ENCODE measurements at places on chromosomes 5 and 9.

GRCh38 chr5:116571568-116572349 is 2.9 kb downstream of the SEMA6A start:
- no peak for DNase-seq

GRCh38 chr5:157677931-157678330 is 6.6 kb downstream of the C5orf52 start:
- DNase-seq = no peak

DNA sequence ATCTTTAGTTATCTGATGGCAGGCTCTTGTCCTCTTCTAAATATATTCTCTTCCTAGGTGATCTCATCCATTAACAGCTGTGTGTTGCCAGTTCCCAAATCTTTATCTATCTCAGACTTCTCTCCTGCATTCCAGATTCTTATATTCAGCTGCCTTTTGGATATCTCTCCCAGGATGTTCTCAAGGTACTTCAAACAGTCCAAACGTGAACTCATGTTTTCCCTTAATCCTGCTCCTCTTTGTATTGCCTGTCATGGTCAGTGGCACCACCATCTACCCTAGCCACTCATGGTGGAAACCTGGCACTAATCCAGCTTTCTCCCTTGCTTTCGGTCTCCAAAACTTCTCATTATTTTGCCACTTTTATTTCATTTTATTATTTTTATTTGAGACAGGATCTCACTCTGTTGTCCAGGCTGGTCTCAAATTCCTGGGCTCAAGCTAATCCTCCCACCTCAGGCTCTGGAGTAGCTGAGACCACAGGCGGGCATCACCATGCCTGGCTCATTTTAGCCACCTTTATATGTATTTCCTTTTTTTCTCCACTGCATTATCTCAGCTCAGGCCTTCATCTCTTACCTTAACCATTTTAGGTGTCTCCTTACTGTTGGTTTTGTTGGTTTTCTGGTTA is 3.8 kb downstream of the ZFYVE16 start:
- DNase-seq = no peak

DNA sequence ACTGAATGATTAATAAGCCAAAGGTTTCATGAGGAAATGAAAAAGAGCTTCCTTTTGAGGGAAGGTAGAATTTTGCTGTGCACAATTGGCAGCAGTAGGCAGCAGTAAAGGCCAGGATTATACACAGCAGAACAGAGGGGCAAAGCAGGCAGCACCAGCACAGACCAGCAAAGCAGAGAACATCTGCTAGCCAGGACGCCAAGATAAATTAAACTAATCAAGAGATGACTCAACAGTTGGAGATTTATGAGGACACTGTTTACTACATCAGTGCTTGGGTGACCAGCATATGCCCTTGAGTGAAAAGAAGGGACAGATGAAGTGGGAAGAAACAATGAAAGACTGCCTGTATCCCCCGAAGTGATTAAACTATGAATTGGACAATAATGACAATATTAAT is 871.4 kb upstream of the CDH10 start:
- no peak for DNase-seq

- peak; percentile 40 for DNase-seq
These were observed 125.2 kb downstream of the GPBP1 start for GRCh38 chr5:57298985-57299491.

DNA sequence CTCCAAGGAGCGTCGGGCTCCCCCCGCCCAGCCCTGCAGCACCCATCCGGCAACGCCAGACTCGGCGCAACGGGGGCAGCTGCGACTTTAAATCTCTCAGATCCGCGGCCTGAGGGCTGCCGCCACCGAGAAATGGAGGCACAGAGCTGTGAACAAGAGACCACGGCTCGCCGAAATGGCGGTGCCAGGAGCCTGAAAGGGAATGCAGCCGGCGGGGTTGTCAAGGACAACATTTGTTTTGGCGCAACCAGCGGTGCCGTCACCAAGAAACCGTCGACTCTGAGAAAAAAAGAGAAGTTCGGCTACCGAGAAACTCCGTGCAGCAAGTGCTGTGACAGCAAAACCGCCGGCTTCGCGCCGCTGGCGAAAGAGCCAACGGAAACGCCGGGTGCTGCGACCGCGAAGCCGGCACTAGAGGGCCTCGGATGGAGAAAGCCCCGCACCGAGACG is 2.1 kb upstream of the ANXA2R start:
- DNase-seq = peak; percentile 86

DNA sequence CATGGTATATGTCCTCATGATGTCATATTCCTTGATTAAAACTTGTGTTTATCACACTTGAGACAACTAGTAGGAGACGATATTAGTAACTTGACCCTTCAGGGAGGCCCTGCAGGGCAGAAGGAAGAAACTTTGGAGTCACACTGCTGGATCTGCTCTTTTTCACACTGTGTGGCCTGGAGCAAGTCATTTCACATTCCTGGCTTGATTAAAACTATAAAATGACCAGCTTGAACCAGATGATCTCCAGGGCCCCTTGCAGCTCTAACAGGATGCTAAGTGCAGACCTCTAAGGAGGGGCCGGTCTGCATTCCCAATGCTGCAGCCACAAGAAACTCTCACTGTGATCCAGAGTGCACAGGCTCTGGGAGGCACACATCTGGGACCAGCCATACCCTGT is 146.4 kb upstream of the ZNF366 start:
- no peak for DNase-seq

DNA sequence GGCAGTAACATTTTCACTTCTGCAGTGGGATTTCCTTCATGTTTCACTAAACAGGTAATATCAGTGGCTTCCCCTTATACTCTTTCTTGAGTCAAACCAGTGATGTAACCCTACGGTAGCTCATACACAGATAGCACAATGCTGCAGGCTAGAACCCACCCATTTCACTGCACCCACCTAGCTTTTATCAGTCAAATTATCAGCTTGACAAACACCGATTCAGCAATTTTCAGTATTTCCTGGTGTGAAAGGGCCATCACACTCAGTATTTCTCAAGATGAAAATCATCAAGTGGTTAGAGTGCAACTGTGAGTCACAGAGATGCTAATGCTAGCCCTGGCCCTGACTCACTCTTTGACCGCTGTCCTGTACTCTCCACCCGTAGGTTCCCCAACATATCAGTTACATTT is 242.3 kb upstream of the PTGER4 start:
- peak; percentile 49 for DNase-seq

Measured in activated naive CD8-positive, alpha-beta T cell treated with anti-CD3 and anti-CD28 coated beads for 36 hours (primary cell).